Psoas muscle (tissue), 8 donors: ENCODE measurements at places on chromosomes 5 and 9. TPM values are rescaled to one million over a fixed set of nuclear protein-coding genes. Genes with fewer than 3 reads are reported as not detected.

FOXD4L3 gene
- 0.01 TPM for polyA plus RNA-seq

FAM151B gene
- 0.68 TPM for polyA plus RNA-seq

WNT8A gene
- polyA plus RNA-seq = not detected

EGFLAM gene
- polyA plus RNA-seq = 16.0 TPM

MCC gene
- polyA plus RNA-seq = 2.8 TPM

OBP2B gene
- not detected for polyA plus RNA-seq

EXOSC2 gene
- 15.5 TPM for polyA plus RNA-seq

MAMDC2 gene
- polyA plus RNA-seq = 2.2 TPM

MARCHF6 gene
- 88.5 TPM for polyA plus RNA-seq

CDK5RAP2 gene
- 40.9 TPM for polyA plus RNA-seq

MYMK gene
- polyA plus RNA-seq = not detected

LEAP2 gene
- 2.4 TPM for polyA plus RNA-seq

ADAMTS19 gene
- polyA plus RNA-seq = 0.14 TPM

SPEF2 gene
- 0.56 TPM for polyA plus RNA-seq

NFIL3 gene
- polyA plus RNA-seq = 152 TPM

ACOT12 gene
- not detected for polyA plus RNA-seq

DNA sequence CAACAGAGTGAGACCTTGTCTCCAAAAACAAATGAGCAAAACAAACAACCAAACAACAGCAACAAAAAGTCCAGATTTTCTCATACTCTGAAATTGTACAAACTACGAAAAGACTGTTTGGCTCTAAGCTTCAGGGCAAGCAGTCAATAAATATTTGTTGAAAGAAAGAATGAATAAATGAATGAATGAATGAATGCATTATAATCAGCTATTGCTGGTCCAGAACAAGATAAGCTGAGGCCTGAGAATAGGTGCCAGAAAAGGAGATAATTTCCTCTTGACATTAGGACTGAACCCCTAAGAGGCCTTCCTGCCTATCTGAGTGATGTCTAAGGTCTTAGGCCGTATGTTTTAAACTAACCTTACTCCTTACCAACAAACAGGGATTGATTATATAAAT is 99.2 kb upstream of the IL6ST start:
- DNase-seq = no peak

DNA sequence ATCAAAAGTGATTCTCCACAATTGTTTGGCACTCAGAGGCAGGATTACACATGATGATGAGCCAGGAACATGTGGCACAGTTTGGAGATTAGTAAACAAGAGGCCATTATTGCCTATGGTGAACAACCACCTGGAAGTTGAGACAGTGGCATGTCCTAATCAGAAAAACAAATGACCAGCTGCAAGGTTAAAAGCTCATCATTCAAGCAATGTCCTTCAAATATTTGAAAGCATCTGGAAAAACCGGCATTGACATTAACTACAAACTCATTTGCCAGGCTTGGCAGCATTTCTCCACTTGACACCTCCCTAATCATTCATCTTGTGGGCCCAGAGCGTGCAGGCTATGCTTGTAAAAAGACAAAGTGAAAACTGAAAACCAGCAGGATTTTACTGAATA is 80.6 kb upstream of the MEGF10 start:
- no peak for DNase-seq

- DNase-seq = peak; percentile 56
Measured at GRCh38 chr9:94865582-94866452, 139.3 kb downstream of the AOPEP start.

- no peak for DNase-seq
Measured at GRCh38 chr9:91815896-91816295, 134.1 kb downstream of the ROR2 start.

DNA sequence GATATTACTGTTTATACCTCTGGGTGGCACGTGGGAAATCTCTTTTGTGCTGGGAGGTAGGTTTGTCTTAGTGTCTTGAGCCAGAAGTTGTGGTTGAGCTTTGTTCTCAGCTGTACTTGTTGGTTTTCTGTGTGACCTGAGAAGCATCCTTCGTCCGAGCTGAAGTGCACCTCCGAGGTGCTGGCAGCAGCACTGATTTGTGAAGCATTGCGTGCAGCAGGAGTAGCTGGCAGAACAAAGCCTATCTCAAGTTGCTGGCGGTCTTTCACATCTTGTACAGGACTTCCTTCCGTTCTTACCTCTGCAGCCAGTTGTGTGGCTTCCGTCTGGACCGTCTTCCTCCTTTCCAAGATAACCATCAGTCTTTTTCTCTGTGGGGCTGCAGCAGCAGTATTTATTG is 4.3 kb downstream of the PRRC2B start:
- no peak for DNase-seq

DNA sequence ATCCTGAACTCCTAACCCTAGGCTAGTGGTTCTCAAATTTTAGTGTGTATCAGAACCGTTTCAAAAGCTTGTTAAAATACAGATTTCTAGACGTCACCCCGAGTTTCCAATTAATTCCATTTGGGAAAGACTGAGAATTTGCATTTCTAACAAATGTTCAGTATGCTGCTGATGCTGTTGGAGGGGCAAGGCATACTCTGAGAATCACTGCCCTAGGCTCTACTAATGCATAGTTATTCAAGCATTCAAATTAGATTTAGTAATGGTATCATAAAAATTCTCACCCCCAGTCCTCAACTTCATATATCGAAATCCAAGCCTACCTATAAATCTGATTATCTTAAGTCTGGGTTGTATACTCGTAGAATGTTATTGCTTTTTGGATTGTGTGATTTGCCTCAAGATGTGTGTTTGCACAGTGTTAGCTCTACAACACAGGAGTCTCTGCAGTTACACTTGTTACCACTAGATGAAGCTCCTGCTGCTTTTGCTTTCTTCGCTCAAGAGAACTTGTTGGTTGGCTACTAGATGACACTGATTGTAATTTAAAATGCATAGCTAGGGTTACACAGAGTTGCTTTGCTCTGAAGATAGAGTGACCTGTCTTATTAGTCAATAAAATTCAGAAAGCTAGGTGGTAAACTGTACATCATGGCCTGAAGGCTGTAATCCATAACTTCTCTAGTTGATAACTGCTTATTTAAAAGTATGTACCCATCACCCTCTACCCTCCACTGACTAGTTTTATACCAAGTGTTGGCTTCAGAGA is 7.5 kb upstream of the ERAP2 start:
- DNase-seq = no peak

- DNase-seq = peak; percentile 41
Measured at GRCh38 chr9:133727277-133727875, 10.8 kb downstream of the SARDH start.

GRCh38 chr5:151051066-151051930 is 29.5 kb downstream of the TNIP1 start:
- DNase-seq = peak; percentile 91

GRCh38 chr9:114003351-114003750 is 74.7 kb downstream of the AMBP start:
- DNase-seq = no peak

DNA sequence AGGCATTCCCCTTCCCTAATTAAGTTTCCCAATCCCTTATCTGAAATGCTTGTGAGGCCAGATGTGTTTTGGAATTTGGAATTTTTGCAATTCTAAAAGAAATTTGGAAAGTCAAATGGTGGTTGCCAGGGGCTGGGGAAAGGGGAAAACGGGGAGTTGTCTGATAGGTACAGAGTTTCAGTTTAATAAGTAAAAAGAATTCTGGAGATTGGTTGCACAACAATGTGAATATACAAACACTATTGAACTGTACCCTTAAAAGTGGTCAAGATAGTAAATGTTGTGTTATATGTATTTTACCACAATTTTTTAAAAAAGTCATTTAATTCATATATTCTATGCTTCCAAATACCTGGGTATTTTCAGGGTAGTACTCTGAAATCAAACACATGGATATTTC is 154.5 kb downstream of the ADAMTS12 start:
- no peak for DNase-seq

- DNase-seq = peak; percentile 73
Measured at GRCh38 chr5:176365351-176366231, at the start of gene ARL10. ARL10 (plus strand) TSS chr5:176365487; CDS start chr5:176365564, 77 bp downstream.

GRCh38 chr5:19605846-19606407 is 382.1 kb downstream of the CDH18 start:
- DNase-seq = no peak

DNA sequence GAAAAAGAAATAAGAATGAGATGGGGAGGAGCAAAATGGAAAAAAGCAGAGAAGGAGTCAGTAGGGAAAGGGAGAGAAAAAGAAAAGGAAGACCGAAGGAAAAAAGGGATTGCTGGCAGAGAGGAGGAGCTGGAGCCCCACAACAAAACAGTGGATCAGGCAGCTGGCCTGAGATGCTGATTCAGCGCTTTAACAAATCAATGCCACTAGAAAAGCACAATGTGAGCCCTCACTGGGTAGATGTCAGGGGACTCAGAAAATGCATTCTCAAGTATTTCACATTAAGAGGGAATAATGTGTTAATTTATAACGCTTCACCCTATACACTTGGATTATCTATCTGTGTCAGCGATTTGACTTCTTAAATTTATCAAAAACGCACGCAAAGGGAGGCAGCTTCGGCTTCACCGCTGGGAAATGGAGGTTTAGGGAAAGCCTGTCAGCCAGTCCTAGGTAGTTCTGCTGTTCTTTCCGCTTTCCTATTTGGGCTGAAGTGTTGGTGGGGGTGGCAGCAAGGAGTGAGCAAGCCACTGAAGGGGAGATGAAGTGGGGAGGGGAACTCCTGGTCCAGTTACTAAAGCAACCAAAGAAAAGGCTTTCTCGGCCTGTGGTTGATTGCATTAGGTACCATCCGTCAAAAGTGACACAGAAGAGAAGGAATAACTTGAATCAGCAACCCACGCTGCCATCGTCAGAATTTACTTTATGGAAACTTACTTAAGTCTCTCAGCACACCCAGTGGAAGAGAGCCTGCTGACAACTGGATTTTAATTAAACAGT is 161.6 kb downstream of the BNC2 start:
- DNase-seq = no peak

GRCh38 chr9:70475211-70475610 is 60.8 kb upstream of the KLF9 start:
- no peak for DNase-seq

DNA sequence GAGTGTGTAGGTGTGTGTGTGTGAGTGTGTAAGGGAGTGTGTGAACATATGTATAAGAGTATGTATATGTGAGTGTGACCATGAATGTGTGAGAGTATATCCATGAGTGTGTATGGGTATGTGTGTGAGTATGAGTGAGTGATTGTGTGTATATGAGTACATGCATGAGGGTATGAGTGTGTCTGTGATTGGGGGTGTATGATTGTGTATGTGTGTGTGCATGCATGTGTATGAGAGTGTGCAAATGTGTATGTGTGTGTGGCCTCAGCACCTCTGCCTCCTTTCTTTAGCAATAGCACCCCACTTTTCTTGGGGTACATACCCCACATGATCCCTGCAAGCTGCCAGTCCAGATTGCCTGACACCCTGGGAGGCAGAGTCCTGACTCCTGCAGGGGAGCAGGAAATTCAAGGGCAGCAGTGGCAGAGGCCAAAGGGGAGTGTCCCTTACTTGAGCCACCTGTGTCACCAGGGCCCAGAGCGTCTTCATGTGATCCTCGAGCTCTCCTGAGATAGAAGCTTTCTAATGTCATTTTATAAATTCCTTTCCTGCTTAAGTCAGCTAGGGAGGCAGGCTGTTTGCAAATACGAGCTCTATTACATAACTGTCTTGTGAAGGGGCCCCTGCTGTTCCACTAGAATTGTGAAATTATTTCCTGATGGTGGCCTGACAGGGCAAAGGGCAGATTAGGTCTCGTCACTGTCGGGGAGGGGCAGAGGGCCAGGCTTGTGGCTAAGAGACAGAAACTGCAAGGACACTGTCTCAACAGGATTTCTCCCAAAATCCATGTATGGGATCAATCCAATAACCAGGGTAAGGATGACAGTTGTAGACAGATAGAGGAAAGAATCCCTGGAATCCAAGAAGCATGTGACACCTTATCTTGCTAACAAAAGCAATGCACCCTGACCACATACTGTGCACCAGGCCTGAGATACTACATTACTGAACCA is 389.1 kb downstream of the GADD45G start:
- DNase-seq = peak; percentile 77

GRCh38 chr5:15946026-15946425 is 233.6 kb downstream of the MARCHF11 start:
- DNase-seq = no peak

- DNase-seq = no peak
Measured at GRCh38 chr5:147484708-147485020, 25.2 kb downstream of the DPYSL3 start.

- no peak for DNase-seq
Measured at GRCh38 chr9:137739371-137740309, 120.8 kb downstream of the EHMT1 start.

GRCh38 chr9:83242066-83242465 is 179.1 kb upstream of the RASEF start:
- no peak for DNase-seq
